ENCODE measurements at places on chromosomes 13 and 19. TPM values are rescaled to one million over a fixed set of nuclear protein-coding genes. Genes with fewer than 3 reads are reported as not detected.

PTGIR gene
- total RNA-seq: not detected

PSG1 gene
- not detected for total RNA-seq

- H3K4me1 ChIP-seq: peaks cover 29% of the 10 kb centered on the region
- H3K4me3 ChIP-seq: peak overlapping the region; percentile 43
- no peak overlapping the region for H3K27ac ChIP-seq
- H3K27me3 ChIP-seq: no peaks in the 10 kb centered on the region
- peak; percentile 87 for DNase-seq
These were observed 982 bp upstream of the DACT3 start for GRCh38 chr19:46661735-46662592.

DNA sequence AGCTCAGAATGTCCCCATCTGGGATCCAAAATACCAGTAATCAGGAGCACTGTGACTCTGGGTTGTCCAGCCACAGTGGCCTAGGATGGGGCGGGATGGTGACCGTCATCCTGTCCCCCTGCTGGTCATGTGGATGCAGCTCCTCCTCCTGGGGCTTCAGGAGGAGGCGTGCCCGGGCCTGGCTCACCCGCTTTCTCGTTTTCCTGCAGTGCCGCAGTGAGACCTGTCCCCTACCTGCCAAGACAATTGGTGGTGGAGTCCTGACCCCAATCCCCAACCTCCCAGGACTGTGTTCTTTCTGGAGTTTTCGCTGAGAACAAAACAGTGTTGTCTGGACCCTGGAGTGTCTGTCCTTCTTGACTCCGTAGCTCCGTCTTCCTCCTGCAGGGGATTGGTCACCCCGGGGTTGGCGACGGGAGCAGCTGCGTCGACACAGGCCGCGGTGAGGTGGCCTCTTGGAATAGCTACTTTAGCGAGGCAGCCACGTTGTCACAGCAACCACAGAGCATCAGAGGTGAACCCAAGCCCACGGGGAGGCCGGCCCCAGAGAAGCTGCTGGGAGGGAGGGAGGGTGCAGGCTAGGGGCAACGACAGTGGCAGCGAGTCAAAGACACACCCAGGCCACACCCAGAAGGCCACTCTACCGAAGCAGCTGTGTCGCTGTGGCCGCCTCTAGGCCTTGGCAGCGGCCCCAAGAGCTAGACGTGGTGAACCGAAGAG, 10.2 kb upstream of the EMC10 start:
- no peak overlapping the region for H3K27ac ChIP-seq
- H3K4me3 ChIP-seq: no peak overlapping the region
- no peak for DNase-seq
- no peaks in the 10 kb centered on the region for H3K4me1 ChIP-seq
- no peaks in the 10 kb centered on the region for H3K36me3 ChIP-seq

MEF2B gene
- 679 TPM for total RNA-seq

DNA sequence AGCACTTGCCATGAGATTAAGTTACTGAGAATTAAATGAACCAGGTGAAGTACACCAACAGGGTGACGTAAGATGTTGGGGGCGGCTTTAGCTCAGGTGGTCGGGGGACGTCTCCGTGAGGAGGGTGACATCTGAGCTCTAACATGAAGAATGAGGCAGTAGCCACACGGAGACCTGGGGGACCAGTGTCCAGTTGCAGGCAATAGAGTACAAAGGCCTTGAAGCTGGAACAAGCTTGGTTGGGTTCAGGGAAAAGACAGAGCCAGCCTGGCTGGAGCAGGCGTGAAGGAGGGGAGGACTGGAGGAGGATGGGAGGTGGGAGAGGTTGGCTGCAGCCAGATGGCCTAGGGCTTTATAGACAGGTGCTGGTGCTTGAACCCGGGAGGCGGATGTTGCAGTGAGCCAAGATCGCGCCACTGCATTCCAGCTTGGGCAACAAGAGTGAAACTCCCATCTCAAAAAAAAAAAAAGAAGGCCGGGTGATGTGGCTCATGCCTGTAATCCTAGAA, 1.6 kb downstream of the SPINT2 start:
- H3K27me3 ChIP-seq: no peaks in the 10 kb centered on the region
- no peak overlapping the region for H3K27ac ChIP-seq
- no peak overlapping the region for H3K4me3 ChIP-seq

DNA sequence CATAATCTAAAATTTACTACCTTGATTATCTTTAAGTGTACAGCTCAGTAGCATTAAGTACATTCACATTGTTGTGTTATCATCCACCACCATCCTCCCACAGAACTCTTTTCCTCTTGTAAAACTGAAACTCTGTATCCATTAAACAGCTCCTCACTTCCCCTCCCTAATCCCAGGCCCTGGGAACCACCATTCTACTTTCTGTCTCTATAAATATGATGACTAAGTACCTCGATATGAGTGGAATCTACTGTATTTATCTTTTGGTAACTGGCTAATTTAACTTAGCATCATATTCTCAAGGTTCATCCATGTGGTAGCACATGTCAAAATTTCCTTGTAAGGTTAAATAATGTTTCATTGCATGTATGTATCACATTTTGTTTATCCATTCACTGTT, 49.0 kb upstream of the POMP start:
- H3K4me3 ChIP-seq: no peak overlapping the region
- H3K27me3 ChIP-seq: no peaks in the 10 kb centered on the region
- H3K36me3 ChIP-seq: no peaks in the 10 kb centered on the region
- no peak for DNase-seq
- no peak overlapping the region for H3K27ac ChIP-seq
